Activated T-helper 17 cell treated with anti-CD3 and anti-CD28 coated beads, Interleukin-2, amount 50 U/mL, for 72 hours (primary cell): ENCODE measurements at places on chromosomes 11 and 22.

GRCh38 chr22:31363885-31364465 is 17.8 kb upstream of the PATZ1 start:
- ATAC-seq: no peak

DNA sequence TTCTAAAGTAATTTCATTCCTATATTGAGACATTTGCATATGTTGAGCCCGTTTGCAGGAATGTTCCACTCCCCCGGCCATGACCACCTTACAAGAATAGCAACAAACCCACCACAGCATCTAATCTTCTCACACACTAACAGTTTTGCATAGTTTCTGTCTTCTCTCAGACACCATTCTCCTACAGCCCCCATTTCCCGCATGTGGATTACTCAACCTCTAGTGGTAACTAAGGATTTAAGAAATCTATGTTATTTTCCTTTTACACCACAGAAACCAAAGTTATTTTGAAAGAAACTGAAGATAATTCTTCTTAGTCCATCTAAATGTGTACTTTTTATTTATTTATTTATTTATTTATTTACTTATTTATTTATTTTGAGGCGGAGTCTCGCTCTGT is 2.3 kb downstream of the MS4A4E start:
- ATAC-seq: no peak

GRCh38 chr11:102850973-102851745 is 7.8 kb upstream of the MMP3 start:
- ATAC-seq: peak; percentile 28

- ATAC-seq: no peak
These were observed 9.1 kb upstream of the RBM4 start for GRCh38 chr11:66629356-66629755.

DNA sequence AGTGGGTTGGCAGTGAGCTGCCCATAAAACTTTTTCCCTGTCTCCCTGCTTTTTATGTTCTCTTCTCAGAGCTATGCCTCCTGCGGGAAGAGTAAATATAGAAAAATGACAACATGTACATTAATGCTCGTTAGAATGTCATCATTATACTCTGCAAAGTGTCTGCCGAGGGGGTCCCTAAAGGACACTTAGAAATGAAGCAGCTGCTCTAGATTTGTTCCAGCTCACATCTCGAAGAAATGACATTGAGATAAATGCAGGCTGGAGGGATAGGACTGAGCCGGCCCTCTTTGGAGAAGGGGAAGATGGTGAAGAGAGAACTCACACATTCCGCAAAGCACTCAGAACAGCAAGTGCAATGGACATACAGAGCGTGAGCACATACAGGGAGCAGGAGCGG is 240.0 kb downstream of the NXPE2 start:
- ATAC-seq: no peak

GRCh38 chr11:16607675-16608644 is 130.5 kb upstream of the C11orf58 start:
- ATAC-seq: no peak
